ENCODE measurements at places on chromosomes 3 and 15.

DNA sequence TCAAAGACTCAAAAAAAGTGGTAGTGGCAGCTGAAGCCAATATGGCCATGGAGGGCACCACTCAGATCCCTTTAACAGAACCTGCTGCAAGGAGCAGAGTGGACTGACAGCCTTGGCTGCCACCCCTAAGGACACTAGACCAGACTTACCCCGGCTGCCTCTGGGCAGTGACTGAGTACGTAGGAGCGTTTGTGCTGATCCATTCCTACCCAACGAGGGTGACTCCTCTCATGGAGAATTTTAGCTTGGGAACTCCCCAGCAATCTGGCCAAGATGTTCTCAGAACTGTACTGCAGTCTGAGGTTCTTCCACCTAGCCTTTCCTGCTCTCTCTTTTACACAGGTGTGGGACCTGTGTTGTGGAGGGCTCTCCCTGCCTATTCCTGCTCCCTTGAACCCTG, 22.1 kb downstream of the CLEC3B start:
- no peak for DNase-seq

GRCh38 chr15:78242128-78242527, 7.8 kb upstream of the ACSBG1 start:
- no peak for DNase-seq

DNA sequence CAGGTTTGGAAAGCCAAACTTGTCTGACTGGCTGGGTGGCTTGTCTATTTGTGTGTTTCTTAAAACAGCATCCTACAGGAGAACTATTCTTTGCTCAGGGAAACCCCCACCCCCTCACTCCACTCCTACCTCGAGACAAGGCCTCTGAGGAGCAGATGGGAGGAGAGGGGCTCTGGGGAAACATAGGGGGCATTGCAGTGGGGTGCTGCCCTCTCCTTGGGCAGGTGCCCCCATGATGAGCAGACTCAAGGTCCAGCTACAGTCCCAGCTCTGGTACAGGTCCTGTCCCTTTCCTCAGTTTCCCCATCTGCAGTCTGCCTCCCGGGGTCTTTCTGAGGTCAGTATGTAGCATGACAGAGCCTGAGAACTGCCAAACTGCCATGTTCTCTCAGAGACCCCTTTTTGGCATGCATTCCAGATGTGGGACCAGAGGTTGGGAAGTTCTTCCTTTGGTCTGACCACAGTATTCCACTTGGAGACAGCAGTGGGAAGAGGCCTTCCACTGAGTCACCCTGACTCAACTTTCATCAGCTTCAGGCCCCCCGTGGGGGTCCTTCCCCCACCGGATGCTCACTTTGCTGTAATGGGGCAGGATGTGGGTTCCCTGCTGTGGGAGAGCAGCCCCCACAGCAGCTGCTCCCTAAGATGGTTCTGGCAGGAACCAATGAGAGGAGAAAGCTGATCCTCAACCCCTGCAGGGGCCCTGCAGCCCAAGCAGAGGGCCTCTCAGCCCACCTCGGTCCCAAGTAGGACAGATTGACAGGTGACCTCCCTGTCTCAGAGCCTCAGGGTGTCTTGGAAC, 32.3 kb upstream of the CYP11A1 start:
- DNase-seq: no peak

DNA sequence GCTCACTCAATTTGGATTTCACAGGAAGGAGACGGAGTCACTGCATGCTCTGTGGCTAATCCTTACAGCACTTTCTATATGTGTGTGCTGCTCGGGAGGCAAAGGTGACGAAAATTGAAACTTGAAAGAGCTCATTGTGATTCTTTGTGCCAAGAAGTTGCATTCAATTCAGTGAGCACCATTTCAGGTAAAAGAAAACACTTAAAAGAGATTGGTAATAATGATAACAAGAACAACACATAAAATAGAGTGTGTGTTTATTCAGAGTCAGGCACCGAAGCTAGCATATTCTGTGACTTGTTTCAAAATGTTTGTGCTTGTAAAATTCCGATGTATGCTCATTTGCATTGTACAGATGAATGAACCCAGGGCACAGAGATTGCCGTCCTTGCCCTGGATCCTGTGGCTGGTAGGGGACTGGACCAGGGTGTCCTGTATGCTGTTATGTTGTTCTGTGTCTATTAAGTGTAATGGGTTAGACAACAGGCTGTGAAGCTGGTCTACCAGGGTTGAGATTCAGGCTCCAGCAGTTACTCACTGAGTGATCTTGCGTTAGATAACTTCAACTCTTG, 193.3 kb upstream of the PROK2 start:
- DNase-seq: no peak

DNA sequence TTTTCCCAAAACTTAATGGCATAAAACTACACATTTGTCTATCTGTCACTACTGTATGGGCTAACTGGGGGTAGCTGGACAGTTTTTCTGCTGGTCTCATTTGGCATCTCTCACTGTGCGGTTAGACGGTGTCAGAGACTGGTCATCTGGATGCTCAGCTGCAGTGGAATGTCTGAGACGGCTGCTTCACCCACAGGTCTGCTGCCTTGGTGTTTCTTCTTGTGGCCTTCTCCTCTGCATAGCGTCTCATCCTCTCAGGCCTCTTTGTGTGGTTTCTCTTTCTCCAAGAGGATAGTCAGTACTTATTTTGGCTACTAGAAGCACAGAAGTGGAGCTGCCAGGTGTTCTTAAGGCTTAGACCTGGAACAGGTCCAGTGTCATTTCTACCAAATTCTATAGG, 35.9 kb upstream of the GOLGA6L9 start:
- DNase-seq: no peak

Data from T-helper 2 cell (primary cell).